ENCODE measurements at places on chromosomes 2 and 18.

- no peak for DNase-seq
Observed at GRCh38 chr18:59233017-59233410, 13.1 kb downstream of the GRP start.

DNA sequence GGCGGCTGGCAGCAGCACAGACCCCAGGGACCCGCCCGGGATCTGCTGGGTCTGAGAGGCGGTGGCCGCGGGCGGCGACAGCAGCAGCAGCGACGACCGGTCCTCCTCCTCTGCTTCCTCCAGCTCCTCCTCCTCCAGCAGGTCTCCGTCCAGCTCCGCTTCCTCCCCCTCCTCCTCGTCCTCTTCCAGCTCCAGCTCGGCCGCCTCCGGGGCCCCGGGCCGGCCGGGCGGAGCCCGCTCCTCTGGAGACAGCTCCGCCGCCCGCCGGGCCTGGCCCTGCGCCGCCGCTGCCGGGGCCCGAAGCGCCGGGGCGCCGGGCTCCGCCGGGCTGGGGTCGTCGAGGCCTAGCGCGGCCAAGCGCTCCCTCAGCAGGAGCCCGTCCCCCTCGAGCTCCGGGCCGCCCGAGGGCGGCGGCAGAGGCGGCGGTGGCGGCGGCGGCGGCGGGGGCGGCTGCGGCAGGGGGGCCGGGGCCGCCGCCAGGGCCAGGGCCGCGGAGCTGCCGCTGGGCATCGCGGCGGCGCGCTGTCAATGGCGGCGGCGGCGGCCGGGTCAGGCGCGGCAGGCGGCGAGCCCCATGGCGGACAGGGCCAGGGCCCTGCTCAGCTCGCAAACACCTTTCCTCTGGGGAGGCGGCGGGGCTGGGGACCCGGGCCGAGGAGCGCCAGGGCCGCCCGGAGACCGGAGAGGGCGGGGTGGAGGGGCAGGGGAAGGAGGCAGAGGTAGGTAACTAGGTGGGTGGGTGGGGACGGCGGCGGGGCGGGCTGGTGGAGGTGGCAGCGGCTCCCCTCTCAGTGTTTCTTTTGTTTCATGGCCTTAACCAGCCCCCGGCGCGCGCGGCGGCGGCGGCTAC is 445 bp downstream of the MEX3C start:
- DNase-seq = no peak

DNA sequence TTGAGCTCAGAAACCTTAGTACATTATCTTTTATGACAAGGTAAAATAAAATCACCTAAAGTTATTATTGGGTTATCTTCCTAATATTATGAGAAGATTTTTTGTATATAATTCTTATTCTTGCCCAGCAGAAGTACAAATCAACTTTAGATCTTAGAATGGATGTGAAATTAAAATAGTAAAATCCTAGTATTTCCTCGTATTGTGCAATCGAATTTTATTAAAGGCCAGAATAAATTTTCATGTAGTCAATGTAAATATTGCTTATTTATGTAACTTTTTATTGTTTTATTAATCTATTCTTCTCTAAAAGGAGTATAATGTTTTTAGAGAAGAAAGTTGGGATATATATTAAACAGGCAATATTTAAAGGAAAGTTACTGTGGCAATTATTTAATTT is 12.7 kb downstream of the MARS2 start:
- no peak for DNase-seq

DNA sequence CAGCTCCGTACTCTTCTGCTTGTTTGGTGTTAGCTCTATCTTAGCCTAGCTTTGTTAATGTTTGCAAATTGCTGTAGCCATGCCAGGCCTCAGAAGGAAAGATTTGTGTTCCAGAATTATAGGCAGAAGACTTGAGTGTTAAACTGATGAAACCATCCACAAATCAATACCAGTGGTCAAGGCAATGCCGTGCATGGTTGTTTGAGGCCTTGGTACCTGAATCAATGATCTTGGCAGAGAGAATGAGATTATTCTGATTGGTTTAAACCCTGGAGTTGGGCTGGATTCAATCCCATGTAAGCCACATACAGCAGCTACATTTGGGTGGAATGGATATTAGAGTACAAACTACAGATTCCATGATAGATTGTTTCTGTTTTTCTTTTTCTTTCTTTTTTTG is 4.9 kb downstream of the HADHB start:
- DNase-seq = no peak

GRCh38 chr18:35045121-35045520 is 3.9 kb downstream of the MAPRE2 start:
- DNase-seq = no peak

DNA sequence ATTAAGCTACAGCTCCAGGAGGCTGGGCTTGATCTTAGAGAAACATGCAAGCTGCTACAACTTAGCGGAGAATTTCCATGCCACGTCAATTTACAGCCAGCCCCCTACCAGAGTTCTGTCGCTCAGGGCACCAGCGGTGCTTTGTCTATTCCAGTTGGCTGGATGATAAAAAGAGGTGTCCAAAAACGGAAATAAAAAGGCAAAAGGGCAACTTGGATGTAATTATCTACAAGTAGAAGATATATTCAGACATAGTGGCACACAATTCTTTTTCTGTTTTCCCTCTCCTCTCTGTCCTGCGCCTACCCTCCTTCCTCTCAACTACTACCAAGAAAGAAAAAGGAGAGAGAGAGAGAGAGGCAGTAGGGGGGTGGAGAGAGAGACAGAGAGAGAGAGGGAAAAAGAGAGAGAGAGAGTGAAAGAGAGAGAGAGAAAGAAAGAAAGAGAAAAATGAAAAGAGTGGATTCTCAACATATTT is 363 bp upstream of the RFTN2 start:
- DNase-seq = no peak

- no peak for DNase-seq
Observed at GRCh38 chr2:60535685-60536312, 17.7 kb downstream of the BCL11A start.

DNA sequence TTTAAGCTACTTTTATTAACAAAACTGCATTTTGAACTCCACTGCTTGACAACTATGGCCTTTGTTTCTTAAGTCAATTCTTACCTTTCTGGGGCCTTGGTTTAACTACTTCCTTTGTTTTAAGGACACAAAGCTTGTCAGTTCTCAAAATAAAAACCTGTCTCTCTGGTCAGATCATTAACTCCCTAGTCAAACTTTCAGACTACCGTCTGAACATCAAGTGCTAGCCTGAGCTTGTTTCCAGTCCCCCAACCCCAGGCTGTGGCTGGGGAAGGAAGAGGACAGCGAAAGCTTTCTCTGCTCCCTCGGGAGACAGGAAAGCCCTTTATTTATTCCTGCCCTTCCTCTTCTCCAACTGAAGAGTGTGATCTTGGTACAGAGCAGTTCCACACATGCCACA is 1.7 kb downstream of the SH3YL1 start:
- no peak for DNase-seq

DNA sequence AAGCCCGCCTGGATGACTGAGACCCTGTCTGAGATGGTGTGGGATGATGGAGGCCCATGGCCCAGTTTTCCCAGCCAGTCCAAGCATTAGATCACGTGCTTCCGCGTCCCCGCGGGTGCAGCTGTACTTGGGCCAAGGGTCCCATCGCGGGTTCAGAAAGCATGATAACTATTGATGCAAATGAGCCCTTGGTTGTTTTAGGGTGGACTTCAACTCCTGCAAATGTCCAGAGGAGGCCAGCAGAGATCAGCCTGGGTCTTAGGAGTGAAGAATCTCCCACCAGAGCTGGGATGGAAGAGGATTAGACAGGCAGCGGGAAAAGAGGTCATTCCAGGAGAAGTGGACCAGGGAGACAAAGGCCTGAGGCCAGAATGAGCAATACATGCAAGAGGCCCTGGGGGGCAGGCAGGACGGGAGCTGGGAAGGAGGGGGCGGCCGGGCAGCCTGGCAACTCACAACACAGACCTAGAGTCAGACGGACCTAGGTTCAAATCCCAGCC is 89.9 kb upstream of the TMEM247 start:
- no peak for DNase-seq

DNA sequence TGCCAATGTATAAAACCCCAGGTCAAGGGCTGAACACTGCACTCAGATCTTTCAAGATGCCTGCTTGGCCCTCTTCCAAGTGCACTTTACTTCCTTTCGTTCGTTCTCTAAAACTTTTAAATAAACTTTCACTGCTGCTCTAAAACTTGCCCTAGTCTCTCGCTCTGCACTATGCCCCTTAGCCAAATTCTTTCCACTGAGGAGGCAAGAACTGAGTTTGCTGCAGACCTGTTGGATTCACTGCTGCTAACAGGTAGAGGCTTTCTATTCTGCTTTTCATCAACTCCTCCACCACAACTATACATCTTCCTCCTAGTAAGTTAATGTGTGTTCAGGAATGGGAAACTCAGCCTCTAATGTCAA is 467.9 kb downstream of the MBD2 start:
- DNase-seq = no peak

DNA sequence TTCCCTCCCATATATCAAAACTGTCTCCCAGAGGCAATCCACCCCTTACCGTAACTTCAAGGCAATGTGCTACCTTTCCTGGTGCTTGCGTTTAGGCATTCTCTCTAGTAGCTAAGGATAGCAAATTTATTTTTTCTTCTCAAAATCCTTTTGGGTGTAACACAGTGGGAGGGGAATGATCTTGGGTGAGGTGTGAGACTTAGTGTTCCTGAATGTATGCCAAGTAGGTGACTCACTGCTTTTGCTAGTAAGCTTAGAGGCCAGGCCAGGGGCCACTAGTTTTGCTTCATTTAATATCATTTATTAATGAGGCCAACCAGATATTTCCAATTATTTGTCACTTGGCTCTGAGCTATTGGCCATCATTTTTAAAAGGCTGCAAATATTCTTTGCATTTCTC is 135.5 kb downstream of the NAPG start:
- no peak for DNase-seq

DNA sequence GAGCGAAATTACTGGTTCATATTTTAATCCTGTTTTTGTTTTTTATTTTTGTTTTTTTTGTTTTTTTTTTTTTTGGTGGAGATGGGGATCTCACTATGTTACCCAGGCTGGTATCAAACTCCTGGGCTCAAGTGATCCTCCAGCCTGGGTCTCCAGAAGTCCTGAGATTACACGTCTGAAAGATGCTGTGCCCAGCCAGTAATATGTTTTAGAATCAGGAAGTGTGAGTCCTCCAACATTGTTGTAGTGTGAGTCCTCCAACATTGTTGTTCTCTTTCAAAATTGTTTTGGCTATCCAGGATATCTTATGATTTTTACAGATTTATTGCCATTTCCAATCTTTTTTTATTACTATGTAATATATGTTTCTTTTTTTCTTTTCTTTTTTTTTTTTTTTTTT is 23.1 kb downstream of the TPRKB start:
- DNase-seq = no peak

DNA sequence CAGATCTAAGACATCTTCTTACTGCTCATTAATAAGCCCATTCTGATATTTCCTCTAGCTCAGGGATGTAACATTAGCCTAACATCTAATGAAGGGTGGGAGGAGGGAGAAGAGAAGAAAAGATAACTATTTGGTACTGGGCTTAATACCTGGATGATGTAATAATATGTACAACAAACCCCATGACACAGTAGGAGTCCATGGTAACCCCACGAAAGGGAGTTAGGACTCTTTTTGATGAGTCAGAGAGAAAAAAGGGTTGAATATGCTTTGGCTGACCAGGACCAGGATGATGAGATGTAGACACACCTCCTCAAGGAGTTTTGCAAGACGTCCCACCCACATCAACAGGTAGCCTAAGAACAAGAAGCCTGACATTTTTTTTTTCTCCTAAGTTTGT is 34.4 kb upstream of the DLX2 start:
- DNase-seq = no peak

GRCh38 chr2:138369856-138370255 is 131.7 kb upstream of the SPOPL start:
- no peak for DNase-seq

- DNase-seq = no peak
Observed at GRCh38 chr2:226618875-226619605, 180.6 kb downstream of the IRS1 start.

GRCh38 chr2:54208364-54209240 is 47.4 kb downstream of the TSPYL6 start:
- DNase-seq = no peak

DNA sequence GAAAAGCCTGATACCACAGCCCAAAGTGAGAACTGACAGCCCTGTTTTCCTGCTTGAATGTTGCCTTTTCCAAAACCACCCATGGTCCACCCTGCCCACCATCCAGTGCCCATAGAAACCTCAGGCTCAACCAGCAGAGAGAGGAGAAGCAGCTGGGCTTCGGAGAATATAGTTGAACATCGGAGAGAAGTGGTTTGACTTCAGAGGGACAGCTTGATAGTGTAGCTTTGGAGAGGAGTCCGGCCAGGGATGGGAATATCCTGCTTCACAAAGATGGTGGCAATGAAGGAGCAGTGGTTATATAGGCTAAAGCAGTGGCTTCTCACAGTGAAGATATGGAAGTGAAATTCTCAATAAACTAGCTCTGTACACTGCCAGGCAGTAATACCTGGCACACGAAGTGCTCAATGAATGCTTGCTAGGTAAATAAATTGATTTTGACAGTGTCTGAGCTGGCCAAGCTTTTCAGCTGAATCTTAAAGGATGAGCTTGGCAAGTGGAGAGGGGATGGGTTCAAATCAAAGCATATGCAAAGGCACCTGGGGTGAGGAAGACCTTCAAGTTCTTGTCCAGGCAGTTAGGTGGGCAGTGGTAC is 21.2 kb downstream of the AFF3 start:
- no peak for DNase-seq

GRCh38 chr18:56501896-56502295 is 136.5 kb downstream of the TXNL1 start:
- DNase-seq = no peak

- DNase-seq = no peak
Observed at GRCh38 chr2:241967467-241968144, 98.1 kb downstream of the RTP5 start.

GRCh38 chr2:74004212-74005182 is 19.8 kb downstream of the TET3 start:
- DNase-seq = no peak

GRCh38 chr2:104599787-104600510 is 254.0 kb upstream of the POU3F3 start:
- no peak for DNase-seq

DNA sequence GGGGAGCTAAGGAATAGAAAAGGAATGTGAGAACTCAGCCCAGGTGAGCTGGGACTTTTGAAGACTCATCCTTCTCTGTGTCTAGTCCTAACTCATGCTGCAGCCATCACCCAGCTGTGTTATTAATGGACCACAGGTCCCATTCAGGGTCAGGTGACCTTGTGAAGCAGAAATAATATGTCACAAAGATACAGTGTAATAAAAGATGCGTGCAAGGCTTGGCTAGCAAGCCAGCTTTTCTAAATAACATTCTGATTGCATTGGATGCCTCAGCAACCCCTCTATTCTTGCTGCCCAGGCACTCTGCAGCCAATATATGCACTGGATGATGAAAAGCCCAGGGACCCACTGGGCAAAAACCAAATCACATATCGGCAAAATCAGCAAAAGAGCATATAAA is 393.1 kb upstream of the PIK3C3 start:
- DNase-seq = no peak

GRCh38 chr18:2776601-2777000 is 70.2 kb upstream of the EMILIN2 start:
- DNase-seq = no peak

- DNase-seq = no peak
Observed at GRCh38 chr18:79403723-79404566, 8.2 kb downstream of the NFATC1 start.

- DNase-seq = no peak
Observed at GRCh38 chr2:120619579-120619978, 116.1 kb upstream of the GLI2 start.

- DNase-seq = no peak
Observed at GRCh38 chr18:78765637-78766281, 213.9 kb upstream of the SALL3 start.

GRCh38 chr2:193088026-193088425 is 893.3 kb upstream of the TMEFF2 start:
- no peak for DNase-seq

Data from effector memory CD4-positive, alpha-beta T cell (primary cell).